ENCODE measurements at places on chromosomes 5 and 9.
A peak's percentile ranks its signal among the peaks of the same experiment; 100 is the strongest.

GRCh38 chr5:107812570-107813141 lies 141.9 kb upstream of the EFNA5 start:
- DNase-seq: no peak

- DNase-seq: no peak
Observed at GRCh38 chr5:171175746-171176145, 133.3 kb upstream of the TLX3 start.

GRCh38 chr9:82148901-82149461 lies 160.4 kb downstream of the SPATA31D1 start:
- DNase-seq: no peak

- DNase-seq: no peak
Observed at GRCh38 chr9:2722715-2723114, 5.4 kb downstream of the KCNV2 start.

GRCh38 chr5:88824892-88825583 lies 57.9 kb downstream of the MEF2C start:
- DNase-seq: no peak

DNA sequence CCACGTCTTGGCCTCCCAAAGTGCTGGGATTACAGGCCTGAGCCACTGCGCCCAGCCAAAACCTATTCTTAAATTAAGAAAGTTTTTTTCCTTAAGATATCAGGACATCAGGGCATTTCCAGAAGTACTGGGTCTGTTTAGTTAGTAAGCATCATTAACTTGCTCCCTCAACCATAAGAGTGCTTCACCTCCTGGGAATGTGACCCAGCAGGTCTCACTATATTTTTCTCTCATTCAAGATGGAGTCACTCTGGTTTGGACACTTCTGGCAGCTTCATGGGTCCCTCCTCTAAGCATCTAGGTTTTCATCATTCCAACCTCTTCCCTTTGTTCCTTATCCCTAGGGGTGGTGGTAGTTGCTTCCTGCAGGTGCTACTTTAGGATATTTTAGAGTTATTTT lies 10.3 kb upstream of the BRD3OS start:
- no peak for DNase-seq

DNA sequence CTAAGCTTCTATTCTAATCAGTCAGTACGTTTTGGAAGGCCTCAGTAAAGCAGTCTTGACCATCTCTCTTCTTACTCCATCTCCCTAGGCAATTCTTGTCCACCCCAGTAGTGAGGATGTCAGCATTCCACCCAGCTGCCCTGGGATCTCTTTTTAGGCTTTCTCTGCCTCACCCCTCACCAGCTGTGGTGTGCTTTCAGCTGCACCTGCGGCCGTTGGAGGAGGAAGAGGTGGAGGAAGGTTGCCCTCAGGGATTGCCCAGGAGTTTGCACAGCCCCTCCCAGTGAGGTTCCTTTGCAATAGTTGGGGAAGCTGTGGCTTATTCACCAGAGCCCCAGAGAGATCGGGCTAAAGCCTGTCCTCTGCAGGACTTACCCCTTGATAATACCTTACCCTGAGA lies 615.8 kb downstream of the BNC2 start:
- DNase-seq: no peak

GRCh38 chr5:78746021-78746770 lies 97.6 kb upstream of the LHFPL2 start:
- no peak for DNase-seq

- DNase-seq: no peak
Observed at GRCh38 chr9:112384690-112385089, 4.8 kb downstream of the HSDL2 start.

DNA sequence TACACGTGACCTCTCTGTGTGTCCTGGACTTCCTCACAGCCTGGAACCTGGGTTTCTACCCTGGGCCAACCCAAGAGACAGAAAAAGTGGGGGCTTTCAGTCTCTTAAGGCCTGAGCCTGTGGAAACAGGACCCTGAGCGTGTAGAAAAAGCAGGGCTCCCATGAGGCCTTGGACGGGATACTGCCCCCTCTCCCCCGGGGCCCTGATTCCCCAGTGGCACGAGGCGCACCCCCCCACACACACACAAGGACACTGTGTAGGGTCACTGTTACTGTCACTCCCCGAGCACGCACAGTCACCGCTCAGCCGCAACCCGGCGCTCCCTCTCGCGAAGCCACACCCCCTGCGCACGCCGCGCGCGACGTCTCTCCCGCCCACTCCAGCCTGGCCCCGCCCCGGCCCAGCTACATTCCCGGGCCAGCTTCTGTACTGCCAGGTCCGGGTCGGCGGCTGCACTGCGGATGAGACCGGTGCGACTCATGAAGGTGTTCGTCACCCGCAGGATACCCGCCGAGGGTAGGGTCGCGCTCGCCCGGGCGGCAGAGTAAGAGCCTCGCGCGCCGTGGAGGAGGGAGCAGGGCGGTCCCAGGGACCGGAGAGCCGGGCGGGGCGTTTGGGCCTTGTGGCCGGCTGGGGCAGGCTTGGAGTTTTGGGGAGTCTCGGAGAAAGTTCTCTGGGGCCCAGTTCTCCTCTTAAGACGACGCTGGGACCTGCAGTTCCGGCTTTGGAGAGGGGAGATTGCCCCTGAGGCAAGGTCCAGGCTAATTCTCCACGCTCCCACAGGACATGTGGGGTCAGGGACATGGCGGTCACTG lies at the start of gene GRHPR:
Gene GRHPR (plus strand): TSS at position 408 of the 816 bp plus-strand sequence. CDS start 55 bp downstream, at position 463.
- DNase-seq: peak; percentile 93

DNA sequence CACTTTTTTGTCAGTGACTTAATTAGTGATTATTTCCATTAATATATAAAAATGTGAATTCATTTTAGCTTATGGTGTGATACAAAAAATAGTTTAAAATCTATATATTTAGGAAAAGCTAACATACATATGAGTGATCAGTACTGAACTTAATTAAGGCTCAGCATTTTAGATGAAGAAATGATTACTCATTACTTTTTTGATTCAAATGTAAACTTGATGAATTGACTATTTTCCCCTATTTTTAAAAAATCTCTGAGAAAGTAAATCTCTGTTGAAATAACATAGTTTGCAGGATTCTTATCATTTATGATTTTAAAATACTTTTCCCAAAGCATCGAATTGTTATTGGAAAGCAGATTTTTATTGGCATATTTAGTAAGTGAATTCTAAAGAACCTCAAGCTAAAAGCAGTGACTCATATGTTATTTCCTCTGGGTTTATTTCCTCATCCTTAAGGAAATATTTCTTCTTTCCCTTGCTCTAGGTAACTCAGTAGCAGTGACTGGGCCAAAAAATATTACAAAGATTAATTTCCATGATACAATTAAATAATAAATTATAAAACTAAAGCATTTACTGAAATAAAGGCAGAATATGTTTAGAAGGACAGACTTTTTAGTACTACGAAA lies 290.6 kb downstream of the FER start:
- DNase-seq: no peak

- no peak for DNase-seq
Observed at GRCh38 chr5:59829386-59829785, 64.1 kb downstream of the PDE4D start.

GRCh38 chr9:1087120-1087881 lies 37.1 kb downstream of the DMRT2 start:
- DNase-seq: no peak

DNA sequence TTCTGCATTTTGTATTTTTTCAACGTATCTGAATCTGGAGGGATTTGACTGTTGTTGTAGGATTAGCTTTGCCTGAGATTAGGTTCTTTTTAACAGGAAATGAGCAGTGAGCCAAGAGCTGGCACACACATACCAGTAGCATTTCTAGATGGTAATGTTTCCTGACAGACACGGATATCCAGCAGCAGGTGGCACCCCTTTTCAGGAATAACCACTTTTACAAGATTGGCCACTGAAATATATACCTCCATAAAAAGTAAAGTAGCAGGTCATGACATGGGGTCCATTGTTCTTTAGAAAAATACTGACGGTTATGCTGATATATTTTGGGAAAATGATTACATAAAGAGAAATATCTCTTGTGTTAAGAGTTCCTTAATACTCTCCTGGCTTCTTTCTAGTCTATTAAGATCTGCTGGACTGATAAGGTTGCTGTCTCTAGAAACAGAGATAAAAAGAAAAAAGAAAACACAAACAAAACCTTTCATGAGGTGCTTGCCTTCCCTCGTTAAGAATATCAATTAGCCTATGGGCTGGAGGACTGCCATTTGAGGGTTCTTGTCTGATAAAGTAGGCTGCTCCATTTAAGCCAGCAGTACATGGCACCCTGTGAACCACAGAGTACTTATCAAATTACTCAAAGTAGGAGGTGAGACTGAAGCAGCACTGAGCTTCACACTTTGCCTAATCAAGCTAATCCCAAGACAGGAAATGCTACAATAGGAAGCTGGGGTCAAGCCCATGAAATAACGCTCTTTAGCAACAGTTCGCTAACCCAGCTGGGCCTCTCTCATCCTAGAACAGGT lies 101.6 kb upstream of the PCA3 start:
- no peak for DNase-seq

DNA sequence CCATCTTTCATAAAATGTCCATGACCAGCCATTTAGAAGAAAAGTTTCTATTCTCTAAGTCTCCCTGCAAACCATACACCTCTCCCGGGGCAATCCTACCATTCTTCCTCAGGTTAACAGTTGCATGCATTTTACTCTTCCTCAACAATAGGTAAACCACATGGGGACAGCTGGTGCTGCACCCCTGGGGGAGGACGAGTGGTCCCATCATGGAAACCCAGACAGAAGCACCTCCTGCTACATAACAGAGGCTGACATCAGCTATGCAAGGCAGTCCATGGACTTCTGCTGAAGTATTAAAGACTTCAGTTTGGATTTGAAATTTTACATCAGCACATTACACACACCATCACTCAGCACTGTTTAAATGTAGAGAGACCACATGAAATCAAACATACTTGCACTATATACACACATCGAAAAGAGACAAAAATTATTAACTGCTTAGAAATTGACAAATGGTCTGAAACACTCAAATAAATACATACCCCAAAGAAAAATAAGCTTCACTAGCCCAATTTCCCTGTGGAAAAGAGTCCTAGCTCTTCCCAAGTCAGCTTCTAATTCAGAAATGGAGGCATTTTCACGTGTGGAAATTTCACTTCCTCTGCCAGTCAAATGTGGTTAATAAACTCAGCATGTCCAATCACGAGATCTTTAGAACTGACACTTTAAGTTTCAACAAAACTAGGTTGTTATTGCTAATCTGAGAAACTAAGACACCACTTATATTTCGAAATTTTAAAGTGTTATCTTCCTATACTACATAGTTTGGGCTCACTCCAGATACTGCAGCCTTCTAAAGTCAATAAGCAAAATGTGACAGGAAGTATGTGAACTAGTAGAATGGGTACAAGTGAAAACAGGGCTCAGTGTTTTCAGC lies 173.4 kb downstream of the ROR2 start:
- no peak for DNase-seq

GRCh38 chr9:79408200-79408599 lies 163.6 kb upstream of the TLE4 start:
- no peak for DNase-seq

GRCh38 chr5:157545610-157546310 lies 29.8 kb downstream of the ADAM19 start:
- no peak for DNase-seq

DNA sequence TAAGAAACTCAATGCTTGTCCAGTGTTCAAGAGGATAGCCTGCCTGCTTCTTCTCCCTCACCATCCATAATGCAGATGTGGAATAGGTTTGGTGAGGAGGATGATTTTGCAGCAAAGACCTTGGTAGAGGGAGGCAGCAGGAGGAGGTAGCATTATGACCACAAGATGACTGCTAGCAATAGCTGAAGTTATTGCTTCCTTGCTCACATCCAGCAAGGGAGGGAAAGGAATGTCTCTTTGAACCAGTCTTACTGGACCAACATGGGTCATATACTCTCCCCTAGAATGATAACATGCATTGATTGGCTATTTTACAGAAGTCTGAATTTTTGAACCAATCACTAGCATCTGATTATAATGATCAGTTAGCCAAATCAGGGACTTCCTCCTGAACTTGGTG lies 607.6 kb downstream of the EBF1 start:
- no peak for DNase-seq

DNA sequence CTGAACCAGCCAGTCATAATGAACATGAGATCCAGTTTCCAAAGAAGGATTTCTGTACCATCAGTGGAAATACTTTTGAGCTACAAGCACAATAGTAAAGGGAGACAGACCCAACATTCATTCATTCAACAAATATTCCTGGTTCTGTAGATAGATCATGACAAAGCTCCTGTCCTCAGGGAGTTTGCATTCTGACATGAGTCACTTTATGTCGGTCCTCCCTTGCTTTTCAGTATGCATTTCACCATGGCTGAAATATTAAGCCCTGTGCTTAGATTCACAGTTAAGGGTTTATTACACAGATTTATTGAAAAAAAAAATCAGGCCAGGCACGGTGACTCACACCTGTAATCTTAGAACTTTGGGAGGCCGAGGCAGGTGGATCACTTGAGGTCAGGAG lies 5.4 kb upstream of the MYOT start:
- DNase-seq: no peak

DNA sequence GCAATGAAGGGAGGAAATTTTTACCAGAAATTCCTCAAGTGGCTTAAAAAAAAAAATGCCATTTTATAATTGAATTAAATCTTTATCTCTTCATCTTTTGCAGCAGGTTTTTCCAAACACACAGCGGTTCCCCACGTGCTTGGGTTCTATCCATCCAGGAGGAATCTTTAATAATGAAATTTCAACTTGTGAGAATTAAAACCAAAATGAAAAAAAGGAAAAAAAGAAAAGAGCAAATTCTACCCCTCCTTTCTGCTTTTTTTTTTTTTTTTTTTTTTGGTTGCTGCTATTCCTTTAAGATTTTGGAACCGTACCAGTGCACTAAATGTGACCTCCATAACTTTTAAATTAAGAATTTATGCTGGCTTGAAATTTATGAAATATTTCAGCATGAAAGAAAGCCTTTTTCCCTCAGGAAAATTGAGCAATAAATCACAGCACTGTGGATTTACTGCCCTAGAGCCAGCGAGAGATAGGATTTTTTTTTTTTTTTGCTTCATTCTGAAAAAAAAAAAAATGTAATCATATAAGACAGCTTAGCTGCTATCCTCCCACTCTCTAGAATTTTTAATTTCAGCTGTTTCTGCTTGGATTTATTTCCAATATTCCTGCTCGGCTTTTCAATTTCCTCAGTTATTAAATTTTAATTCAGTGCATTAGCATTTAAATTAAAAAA lies 88.5 kb downstream of the ZNF618 start:
- DNase-seq: no peak

DNA sequence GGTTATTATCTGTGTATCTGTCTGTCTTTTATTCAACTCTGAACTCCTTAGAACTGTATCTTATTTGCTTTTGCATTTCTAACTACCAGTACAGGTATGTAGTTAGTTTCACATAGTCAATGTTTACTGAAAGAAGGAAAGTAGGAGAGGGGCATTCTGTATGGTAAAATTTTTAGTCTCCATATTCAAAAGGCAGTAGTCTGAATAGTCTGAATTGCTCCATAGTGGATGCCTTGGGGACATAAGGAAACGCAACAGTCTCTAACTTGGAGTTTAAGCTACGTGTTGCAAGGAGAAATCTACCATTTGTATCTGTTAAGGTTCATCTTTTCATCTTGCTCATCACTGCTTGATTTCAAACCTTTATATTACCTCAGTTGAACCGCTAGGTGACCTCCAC lies 26.2 kb downstream of the RASGRF2 start:
- DNase-seq: no peak
